ENCODE measurements at places on chromosomes 1 and 21. TPM values are rescaled to one million over a fixed set of nuclear protein-coding genes. Genes with fewer than 3 reads are reported as not detected.

DNA sequence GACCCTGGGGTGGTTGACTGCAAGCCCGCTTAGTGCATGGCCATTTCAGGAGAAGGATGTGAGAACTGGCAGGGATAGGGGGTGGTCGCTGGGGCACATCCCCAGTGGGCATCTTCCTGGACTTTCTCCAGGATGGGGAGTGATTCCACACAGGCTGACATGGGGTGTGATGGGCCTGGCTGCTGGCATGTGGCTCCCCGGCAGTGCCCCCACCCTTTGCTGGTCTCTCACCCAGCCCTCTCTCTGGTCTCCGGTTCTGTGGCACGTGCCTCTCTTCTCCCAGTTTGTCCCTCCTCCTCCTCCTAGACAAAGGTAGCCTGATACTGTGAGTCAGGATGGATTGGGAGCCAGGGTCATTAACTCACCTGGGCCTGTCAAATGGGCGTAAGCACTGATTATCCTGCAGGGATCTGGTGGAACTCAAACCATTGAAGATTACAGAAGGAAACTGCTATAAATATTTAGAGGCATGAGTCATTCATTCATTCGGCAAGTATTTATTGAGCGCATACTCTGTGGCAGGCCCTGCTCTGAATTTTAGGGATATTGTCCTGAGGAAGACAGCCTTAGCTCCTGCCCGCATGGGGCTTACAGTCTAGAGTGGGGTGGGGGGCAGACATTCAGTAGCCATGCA lies 23.6 kb upstream of the EPS8L3 start:
- no peaks in the 10 kb centered on the region for H3K27me3 ChIP-seq
- H3K27ac ChIP-seq = no peak overlapping the region
- no peak overlapping the region for H3K4me3 ChIP-seq
- DNase-seq = no peak
- no peaks in the 10 kb centered on the region for H3K36me3 ChIP-seq

DNA sequence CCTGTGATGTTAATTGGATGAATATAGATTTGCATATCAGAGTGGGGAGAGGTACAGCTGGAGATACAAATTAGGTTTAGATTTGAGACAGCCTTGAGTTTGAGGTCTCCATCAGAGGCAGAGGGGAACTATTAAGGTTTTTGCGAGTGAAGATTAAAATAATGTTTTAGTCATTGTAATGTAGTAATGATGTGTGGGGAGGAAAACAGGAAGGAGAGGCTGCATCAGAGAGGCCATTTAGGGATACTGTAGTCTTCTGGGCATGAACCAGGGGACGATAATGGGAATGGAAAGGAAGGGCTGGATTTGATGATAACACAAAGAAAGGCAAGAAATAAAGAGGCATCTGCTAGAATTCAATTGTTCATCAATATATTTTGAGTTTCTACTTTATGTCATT lies 9.5 kb downstream of the CD84 start:
- DNase-seq = no peak
- H3K36me3 ChIP-seq = peaks cover 26% of the 10 kb centered on the region
- peak overlapping the region; percentile 2 for H3K4me3 ChIP-seq
- H3K27me3 ChIP-seq = no peaks in the 10 kb centered on the region
- H3K4me1 ChIP-seq = peaks cover 96% of the 10 kb centered on the region
- H3K27ac ChIP-seq = peak overlapping the region; percentile 96

- H3K4me1 ChIP-seq = no peaks in the 10 kb centered on the region
- H3K36me3 ChIP-seq = no peaks in the 10 kb centered on the region
- H3K4me3 ChIP-seq = no peak overlapping the region
- H3K27me3 ChIP-seq = no peaks in the 10 kb centered on the region
Observed at GRCh38 chr21:27513016-27513415, 546.1 kb upstream of the ADAMTS5 start.

- no peak overlapping the region for H3K4me3 ChIP-seq
- H3K4me1 ChIP-seq = no peaks in the 10 kb centered on the region
- H3K27me3 ChIP-seq = peaks cover 18% of the 10 kb centered on the region
- H3K27ac ChIP-seq = no peak overlapping the region
Observed at GRCh38 chr1:207923561-207923960, 12.6 kb upstream of the CD34 start.

GRCh38 chr1:6864166-6864565 lies 78.9 kb downstream of the CAMTA1 start:
- no peak overlapping the region for H3K4me3 ChIP-seq
- H3K27me3 ChIP-seq = no peaks in the 10 kb centered on the region
- peaks cover 11% of the 10 kb centered on the region for H3K36me3 ChIP-seq
- H3K4me1 ChIP-seq = peaks cover 45% of the 10 kb centered on the region

DNA sequence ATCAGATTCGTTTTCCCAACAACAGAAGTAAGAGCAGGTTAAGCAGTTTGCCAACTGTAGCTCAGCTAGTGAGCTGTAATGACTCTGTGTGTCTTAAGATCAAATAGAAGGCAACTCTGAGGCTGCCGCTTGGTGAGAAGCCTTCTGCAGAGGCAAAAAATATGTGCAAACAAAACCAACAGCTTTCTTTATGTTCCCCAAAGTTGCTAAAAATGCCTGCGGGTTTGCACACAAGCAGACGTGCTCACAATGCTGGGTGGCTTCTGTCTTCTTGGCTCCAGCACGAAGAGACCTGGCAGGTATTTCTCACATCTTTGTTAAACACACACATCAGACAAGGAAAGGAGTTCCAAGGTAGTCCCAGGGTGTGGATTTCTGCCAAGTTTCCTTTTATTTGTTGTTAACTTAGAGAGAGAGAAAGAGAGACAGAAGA lies 158.9 kb upstream of the JUN start:
- H3K36me3 ChIP-seq = no peaks in the 10 kb centered on the region
- H3K4me3 ChIP-seq = no peak overlapping the region
- no peak overlapping the region for H3K27ac ChIP-seq
- DNase-seq = no peak

DNA sequence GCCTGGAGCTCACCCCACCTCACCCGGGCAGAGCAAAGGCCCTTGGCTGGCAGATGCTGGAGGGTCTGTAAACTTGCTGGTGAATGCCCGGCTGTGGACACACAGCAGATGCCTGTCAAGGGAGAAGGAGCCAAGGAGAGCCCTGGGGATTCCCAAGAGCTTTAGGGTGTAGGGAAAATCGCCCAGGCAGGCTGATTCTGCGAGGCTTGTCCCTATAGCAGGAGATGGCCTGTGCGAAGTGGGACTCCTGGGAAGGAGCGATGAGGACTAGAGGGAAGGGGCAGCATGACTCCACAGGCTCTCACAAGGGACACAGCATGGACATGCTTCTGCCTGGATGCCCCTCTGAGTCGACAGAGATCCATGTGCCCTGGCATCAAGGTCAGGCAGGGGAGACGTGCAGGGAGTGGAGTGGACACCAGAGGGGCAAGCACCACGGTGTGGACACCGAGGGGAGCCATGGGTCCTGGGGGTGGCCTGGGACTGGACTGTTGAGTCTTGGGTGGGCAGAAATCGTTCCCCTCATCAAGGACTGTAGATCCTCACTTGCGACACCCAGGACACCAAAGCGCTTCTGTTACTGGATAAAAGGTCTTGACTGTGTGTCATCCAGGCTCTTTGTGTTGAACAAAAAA lies 71.4 kb upstream of the ABCG1 start:
- peaks cover 8% of the 10 kb centered on the region for H3K4me1 ChIP-seq
- no peak overlapping the region for H3K27ac ChIP-seq
- H3K27me3 ChIP-seq = peaks cover 2% of the 10 kb centered on the region
- DNase-seq = no peak

GRCh38 chr1:1989102-1989542 lies 14.5 kb downstream of the CFAP74 start:
- DNase-seq = no peak
- no peak overlapping the region for H3K4me3 ChIP-seq
- H3K27ac ChIP-seq = no peak overlapping the region
- H3K27me3 ChIP-seq = no peaks in the 10 kb centered on the region
- H3K36me3 ChIP-seq = no peaks in the 10 kb centered on the region

GRCh38 chr1:162193815-162194214 lies 124.3 kb downstream of the NOS1AP start:
- no peaks in the 10 kb centered on the region for H3K36me3 ChIP-seq
- peaks cover 8% of the 10 kb centered on the region for H3K27me3 ChIP-seq
- H3K4me1 ChIP-seq = no peaks in the 10 kb centered on the region
- H3K27ac ChIP-seq = no peak overlapping the region
- no peak overlapping the region for H3K4me3 ChIP-seq

- peaks cover 2% of the 10 kb centered on the region for H3K27me3 ChIP-seq
- no peaks in the 10 kb centered on the region for H3K36me3 ChIP-seq
- H3K4me1 ChIP-seq = peaks cover 18% of the 10 kb centered on the region
- DNase-seq = no peak
- H3K27ac ChIP-seq = no peak overlapping the region
- no peak overlapping the region for H3K4me3 ChIP-seq
Observed at GRCh38 chr21:38908537-38908936, 102.8 kb downstream of the ETS2 start.

DNA sequence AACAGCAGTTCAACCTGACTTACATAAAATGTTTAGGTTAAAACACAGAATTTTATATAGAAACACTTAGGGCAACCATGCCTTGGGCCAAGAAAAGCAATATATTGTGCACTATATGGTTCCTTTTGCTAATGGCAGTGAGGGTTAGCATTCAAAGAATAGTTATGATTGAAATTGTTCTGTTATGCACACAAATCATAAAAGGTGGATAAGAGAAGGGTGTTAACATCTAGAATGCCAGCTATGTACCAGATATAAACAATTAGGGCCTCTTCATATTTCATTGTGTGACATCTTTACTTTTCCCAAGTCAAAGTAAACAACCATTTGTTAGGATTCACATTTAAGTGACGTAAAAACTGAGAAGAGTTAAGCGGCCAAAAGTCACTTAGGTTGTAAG lies 308.0 kb upstream of the B3GALT2 start:
- no peak overlapping the region for H3K27ac ChIP-seq
- H3K4me1 ChIP-seq = peaks cover 17% of the 10 kb centered on the region
- no peaks in the 10 kb centered on the region for H3K27me3 ChIP-seq
- no peak overlapping the region for H3K4me3 ChIP-seq

GRCh38 chr1:33257772-33258712 lies 1.8 kb downstream of the ZNF362 start:
- no peaks in the 10 kb centered on the region for H3K27me3 ChIP-seq
- peak overlapping the region; percentile 95 for H3K4me3 ChIP-seq
- H3K27ac ChIP-seq = peak overlapping the region; percentile 25
- H3K4me1 ChIP-seq = peaks cover 41% of the 10 kb centered on the region
- DNase-seq = no peak
- no peaks in the 10 kb centered on the region for H3K36me3 ChIP-seq

DNA sequence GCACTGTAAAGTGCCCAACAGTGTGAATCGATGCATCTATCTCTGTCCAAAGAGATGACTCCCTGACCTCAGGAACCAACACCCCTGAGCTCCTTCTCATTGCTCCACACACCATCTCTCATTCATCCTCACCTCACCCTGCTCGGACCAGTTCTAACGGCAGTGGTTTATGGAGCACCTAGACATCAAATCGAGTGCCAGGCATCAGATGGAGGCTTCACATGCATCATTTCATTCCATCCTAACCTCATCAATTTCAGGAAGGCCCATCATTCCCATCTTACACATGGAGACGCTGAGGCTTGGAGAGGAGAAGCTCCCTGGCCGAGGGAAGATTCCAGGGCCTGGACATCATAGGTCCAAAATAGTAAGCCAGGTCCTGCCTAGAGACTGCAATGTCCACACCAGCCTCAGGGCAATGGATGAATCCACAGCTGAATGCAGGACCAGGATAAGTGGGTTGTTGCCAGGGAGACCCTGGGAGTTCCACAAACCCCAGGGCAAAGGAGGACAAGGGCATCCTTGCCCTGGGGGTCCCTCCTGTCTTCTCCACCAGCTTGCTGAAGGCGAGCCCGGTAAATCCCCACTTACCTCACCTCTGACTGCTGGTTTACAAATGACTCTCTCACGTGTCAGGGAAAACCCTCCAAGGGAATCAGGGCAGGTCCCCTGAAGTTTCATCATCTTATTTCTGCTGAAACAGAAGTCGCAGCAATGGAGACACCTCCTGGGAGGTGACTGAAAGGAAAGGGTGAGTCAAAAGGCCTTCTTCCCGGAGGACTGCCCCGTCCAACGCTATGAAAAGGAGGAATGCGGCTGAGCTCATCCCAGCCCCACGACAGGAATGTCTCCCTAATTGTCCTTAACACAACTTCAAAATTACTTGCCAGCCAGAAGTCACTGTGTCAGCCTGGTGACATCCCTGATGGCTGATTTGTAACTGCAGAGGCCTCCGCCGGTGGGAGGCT lies 9.0 kb upstream of the IFFO2 start:
- peaks cover 3% of the 10 kb centered on the region for H3K27me3 ChIP-seq
- no peak overlapping the region for H3K4me3 ChIP-seq
- peaks cover 19% of the 10 kb centered on the region for H3K4me1 ChIP-seq
- no peaks in the 10 kb centered on the region for H3K36me3 ChIP-seq
- H3K27ac ChIP-seq = peak overlapping the region; percentile 91
- DNase-seq = peak; percentile 78

DNA sequence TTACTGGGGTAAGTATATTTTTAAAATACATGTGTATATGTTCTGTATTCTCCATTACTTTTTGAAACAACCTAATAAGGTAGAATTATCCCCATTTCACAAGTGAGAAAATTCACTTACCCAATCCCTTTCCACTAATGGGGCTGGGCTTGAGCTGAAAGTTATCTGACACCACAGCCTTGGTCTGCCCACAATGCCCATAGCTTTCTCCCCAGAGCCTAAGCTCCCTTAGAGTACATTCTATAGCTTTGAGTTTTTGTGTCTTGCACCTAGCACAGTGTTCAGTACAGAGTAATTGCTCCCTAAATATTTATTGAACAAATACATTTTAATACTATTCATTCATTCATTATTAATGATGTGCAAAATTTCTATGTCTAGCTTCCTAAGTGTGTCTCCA lies 152.7 kb upstream of the RUNX1 start:
- H3K27ac ChIP-seq = no peak overlapping the region
- DNase-seq = no peak
- H3K36me3 ChIP-seq = no peaks in the 10 kb centered on the region
- H3K4me1 ChIP-seq = peaks cover 57% of the 10 kb centered on the region
- H3K4me3 ChIP-seq = no peak overlapping the region
- no peaks in the 10 kb centered on the region for H3K27me3 ChIP-seq

DNA sequence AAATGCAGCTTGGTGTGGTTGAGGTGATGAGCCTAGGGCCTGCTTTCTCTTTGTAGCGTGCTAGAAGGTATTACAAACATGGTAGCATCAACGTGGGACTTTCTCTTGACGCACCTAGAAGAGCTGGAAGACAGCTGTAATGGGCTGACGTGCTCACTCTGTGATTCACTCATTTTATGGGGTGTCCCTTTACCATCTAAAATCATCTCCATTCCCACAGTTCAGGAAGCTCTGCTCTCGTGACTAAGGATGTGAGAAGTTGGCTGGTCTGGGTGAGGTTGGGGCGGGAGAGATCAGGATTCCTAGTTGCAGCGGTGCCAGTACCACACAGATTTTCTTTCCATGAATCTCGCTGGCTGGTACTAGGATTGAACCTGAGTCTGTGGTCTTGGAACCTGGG lies 4.2 kb downstream of the HTR6 start:
- peaks cover 4% of the 10 kb centered on the region for H3K36me3 ChIP-seq
- peaks cover 29% of the 10 kb centered on the region for H3K27me3 ChIP-seq
- no peak overlapping the region for H3K4me3 ChIP-seq
- H3K4me1 ChIP-seq = peaks cover 22% of the 10 kb centered on the region
- no peak for DNase-seq

The OR2L13 gene
- not detected for total RNA-seq

The FCN3 gene
- not detected for total RNA-seq

The KRTAP19-3 gene
- not detected for total RNA-seq

The AMY1C gene
- total RNA-seq = not detected

The SAMSN1 gene
- 39.8 TPM for total RNA-seq

The SNX7 gene
- 0.32 TPM for total RNA-seq

The IFNLR1 gene
- 6.6 TPM for total RNA-seq

The C1orf105 gene
- not detected for total RNA-seq
